ENCODE measurements at places on chromosomes 3 and 15. TPM values are rescaled to one million over a fixed set of nuclear protein-coding genes. Genes with fewer than 3 reads are reported as not detected.

- DNase-seq, result no peak
These were observed 236.3 kb upstream of the LRTM1 start for GRCh38 chr3:55164191-55164590.

DNA sequence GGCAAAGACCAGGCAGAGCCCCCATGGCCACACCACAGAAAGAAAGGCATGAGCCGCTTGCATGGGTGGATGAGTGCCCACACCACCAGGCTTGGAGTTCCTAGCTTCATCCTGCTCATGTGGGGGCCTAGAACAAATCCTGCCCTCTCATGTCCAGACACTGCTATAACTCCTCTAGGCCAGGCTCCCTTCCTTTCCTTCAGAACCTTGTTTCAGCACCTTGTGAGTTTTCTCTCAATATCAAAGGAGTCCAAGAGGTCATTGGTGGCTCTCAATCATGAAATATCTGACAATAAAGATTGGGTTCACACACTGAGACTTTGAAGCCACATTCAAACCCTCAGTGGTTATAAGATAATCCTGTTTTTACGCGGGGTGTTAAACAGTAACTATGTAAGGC lies 12.7 kb downstream of the SLC6A20 start:
- DNase-seq, result no peak

- DNase-seq, result no peak
These were observed 127.5 kb downstream of the CLSTN2 start for GRCh38 chr3:140062461-140062860.

DNA sequence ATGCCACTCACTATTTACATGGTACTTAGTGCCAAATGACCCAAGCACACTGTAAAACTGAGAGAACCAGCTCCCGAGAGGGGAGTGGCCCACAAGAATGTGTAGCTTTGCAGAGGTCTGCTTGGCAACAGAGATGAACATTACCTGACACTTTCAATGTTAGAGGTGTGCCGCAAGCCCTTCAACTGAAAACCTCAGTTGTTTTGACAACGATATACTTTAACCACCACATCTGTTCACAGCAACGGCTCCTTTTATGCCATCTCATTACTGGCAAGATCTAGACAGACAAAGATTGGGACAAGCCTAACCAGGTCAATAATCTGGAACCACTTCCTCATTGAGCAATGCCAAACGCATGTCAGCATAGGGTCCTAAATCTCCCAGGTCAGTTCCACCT lies 23.7 kb downstream of the NEK10 start:
- DNase-seq, result peak; percentile 57

- DNase-seq, result no peak
These were observed 27.3 kb downstream of the LARP6 start for GRCh38 chr15:70826634-70827033.

GRCh38 chr3:72862314-72863090 lies 14.3 kb upstream of the SHQ1 start:
- DNase-seq, result no peak

GRCh38 chr3:73547427-73548248 lies 77.1 kb downstream of the PDZRN3 start:
- DNase-seq, result no peak

DNA sequence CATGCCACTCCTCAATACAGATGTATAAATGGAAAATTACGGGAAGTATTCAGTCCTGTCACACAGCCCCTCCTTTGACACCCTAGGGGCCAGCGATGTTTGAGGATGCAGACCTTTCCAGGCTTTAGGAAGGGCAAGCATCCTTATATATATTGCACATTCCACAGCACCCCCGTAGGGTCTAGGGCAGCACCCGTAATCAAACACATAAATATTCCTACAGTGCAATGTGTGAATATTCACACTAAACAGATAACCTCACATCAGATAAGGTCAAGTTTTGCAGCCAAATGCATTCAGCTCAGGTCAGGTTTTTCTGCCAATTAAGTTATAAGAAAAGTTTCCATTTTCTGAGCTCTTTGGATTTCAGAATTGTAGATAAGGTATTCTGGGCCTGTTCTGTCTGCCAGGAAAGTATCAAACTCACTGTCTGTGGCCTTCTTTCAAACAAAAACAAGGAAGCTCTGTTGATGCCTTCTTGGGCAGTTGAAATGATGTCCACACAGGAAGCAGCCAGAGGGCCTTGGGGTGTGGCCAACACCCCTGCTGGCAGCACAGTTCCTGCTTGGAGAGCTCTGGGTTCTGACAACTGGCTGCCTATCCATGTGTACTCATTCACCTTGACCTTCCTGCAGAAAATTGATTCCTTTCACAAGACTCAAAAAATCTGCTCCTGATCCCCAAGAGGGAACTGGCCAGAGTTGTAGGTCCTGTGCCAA lies 427.0 kb downstream of the NTRK3 start:
- DNase-seq, result no peak

IGSF10 gene
- total RNA-seq, result not detected

FOXL2 gene
- not detected for total RNA-seq

C2CD4A gene
- total RNA-seq, result 0.05 TPM

SIDT1 gene
- 11.5 TPM for total RNA-seq

CSPG5 gene
- 2.0 TPM for total RNA-seq

All from activated CD4-positive, alpha-beta T cell treated with anti-CD3 and anti-CD28 coated beads, Interleukin-2, amount 10 ng/mL, durations not matched to agents 24 days and 14 days (primary cell).